ENCODE measurements at places on chromosomes 2 and 18. TPM values are rescaled to one million over a fixed set of nuclear protein-coding genes. Genes with fewer than 3 reads are reported as not detected.

DNA sequence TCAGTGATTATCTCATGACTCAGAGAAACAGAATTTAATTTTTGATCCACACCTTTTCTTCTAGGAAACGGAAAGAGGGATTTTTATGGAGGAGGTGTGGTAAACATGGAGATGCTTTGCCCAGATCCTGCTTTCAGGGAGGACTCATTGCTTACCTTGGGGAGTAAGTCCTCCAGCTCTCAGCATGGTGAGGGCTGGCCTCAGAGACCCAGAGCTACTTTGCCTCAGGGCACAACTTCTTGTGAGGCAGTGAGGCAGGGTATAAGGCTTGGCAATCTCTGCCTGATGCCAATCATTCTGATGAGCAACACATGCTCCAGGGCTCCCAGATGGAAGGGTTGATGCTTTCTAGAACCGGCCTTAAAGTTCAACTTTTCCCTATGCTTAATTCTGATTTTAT, 189.9 kb upstream of the DCC start:
- H3K4me3 ChIP-seq: no peak overlapping the region
- H3K27ac ChIP-seq: no peak overlapping the region
- H3K36me3 ChIP-seq: no peaks in the 10 kb centered on the region
- DNase-seq: no peak

GRCh38 chr2:97919858-97920257, 75.9 kb downstream of the TMEM131 start:
- no peak overlapping the region for H3K4me3 ChIP-seq
- peaks cover 12% of the 10 kb centered on the region for H3K36me3 ChIP-seq
- no peak overlapping the region for H3K27ac ChIP-seq
- no peaks in the 10 kb centered on the region for H3K27me3 ChIP-seq
- DNase-seq: no peak

DNA sequence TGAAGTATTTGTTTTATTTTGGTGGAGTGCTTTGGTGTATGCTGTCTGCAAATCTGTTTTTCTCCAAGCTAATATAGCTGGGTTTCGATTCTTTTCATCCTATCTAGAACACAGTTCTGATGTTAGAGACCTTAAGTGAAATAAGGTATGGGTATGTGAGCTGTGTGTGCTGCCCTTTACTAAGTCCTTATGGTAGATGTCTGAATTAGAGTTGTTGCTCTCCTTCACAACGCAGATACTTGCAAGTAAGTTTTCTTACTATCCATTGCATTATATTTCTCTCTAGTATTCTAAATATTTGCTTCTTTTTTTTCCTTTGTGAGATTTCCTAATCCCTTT, 38.6 kb downstream of the AGFG1 start:
- no peak for DNase-seq
- no peaks in the 10 kb centered on the region for H3K27me3 ChIP-seq
- no peak overlapping the region for H3K4me3 ChIP-seq
- H3K4me1 ChIP-seq: peaks cover 12% of the 10 kb centered on the region
- H3K27ac ChIP-seq: no peak overlapping the region

- no peak overlapping the region for H3K27ac ChIP-seq
- H3K27me3 ChIP-seq: peaks cover 9% of the 10 kb centered on the region
- no peaks in the 10 kb centered on the region for H3K4me1 ChIP-seq
- no peaks in the 10 kb centered on the region for H3K36me3 ChIP-seq
These were observed 178.0 kb downstream of the RND3 start for GRCh38 chr2:150309311-150310080.

TMEFF2 gene
- not detected for total RNA-seq

SLC16A14 gene
- total RNA-seq: 0.60 TPM

LAMA3 gene
- total RNA-seq: not detected
